ENCODE measurements at places on chromosomes 4 and X.

- no peak for DNase-seq
Measured at GRCh38 chr4:121380776-121381462, at the start of gene QRFPR. QRFPR (minus strand) TSS chr4:121381018; CDS start chr4:121380647, 371 bp downstream.

DNA sequence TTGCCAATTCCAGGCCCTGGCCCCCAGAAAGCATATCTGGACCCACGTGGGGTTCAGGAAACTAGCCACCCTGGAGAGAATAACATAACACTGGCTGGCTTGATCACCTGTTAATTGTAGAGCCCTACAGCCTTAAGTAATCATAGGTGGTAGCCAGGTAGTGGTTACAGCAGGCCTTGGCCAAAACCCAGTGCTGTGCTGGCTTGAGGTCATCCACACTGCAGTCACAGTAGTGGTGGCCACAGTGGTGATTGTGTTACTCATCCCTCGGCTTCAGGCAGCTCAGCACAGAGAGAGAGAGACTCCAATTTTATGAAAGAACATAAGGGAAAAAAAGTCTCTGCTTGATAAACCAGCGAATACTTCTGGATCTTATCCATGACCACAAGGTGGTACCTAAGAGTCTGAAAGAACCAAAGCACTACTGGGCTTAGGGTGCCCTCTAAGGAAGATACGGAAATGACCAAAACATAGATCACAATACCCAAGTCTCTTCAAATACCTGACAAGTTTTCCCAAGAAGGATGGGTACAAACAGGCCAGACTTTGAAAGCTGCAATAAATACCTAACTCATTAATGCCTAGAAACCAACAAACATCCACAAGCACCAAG lies 46.6 kb upstream of the CDX4 start:
- DNase-seq, result no peak

DNA sequence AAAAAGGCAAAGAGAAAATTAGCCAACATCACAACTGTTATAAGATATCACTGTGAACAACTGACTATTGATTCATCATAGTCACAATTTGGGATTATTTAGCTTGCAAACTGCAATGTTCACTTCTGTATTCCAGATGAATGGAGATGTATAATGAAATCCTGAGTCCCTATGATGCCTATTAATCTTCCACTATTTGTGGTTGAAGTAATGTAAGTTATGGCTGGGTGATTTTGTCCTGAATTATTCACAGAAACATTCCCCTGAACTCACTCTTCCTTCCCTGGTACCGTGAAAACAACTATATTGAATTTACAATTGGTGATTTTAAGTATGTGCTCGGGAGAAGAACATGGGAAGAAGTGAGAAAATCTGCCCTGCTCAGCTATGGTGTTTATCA lies 50.8 kb upstream of the NPFFR2 start:
- DNase-seq, result no peak

DNA sequence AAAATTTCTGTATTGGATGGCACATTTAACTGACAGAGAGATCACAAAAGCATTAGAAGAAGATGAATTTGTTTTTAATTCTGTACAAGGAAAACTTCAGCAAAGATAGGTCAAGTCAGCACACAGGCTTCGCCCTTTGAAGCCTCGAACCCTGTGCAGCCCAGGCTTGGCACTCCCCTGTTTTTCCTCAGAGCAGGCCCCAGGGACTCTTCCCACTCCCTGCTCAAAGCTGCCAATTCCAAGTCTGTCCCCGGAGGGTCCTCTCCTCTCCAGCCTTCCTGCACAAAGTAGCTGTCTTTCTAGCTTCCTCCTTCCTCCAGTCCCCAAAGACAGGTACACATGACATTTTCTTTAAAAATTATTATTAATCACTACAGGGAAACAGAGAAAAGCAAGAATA lies 466.3 kb downstream of the PPARGC1A start:
- no peak for DNase-seq

- no peak for DNase-seq
Measured at GRCh38 chrX:111687305-111687704, 6.3 kb downstream of the ALG13 start.

GRCh38 chrX:25241461-25241860 lies 225.7 kb upstream of the ARX start:
- no peak for DNase-seq

DNA sequence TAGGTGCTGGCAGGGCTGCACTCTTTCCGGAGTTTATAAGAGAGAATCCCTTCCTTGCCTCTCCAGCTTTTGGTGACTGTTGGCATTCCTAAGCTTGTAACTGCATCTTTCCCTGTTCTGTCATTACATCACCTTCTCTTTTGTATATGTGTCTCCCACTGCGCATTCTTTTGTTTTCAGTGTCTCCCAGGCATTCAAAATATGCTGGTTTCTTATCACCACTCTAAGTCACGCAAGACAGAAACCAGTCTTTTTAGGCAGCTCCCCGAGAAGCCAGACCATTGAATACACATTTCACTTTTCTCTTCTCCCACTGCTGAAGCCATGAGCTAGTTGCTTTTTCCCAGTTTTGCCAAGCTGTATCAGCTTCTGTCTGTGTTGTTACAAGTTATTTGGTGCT lies 71.0 kb downstream of the LAS1L start:
- no peak for DNase-seq

- no peak for DNase-seq
Measured at GRCh38 chr4:133799717-133800315, 401.8 kb downstream of the PABPC4L start.

GRCh38 chrX:2627272-2627867 lies 63.7 kb upstream of the CD99 start:
- no peak for DNase-seq

GRCh38 chr4:127959794-127960193 lies 5.2 kb downstream of the MFSD8 start:
- DNase-seq, result no peak

GRCh38 chrX:40531056-40531826 lies 49.5 kb upstream of the ATP6AP2 start:
- DNase-seq, result no peak

DNA sequence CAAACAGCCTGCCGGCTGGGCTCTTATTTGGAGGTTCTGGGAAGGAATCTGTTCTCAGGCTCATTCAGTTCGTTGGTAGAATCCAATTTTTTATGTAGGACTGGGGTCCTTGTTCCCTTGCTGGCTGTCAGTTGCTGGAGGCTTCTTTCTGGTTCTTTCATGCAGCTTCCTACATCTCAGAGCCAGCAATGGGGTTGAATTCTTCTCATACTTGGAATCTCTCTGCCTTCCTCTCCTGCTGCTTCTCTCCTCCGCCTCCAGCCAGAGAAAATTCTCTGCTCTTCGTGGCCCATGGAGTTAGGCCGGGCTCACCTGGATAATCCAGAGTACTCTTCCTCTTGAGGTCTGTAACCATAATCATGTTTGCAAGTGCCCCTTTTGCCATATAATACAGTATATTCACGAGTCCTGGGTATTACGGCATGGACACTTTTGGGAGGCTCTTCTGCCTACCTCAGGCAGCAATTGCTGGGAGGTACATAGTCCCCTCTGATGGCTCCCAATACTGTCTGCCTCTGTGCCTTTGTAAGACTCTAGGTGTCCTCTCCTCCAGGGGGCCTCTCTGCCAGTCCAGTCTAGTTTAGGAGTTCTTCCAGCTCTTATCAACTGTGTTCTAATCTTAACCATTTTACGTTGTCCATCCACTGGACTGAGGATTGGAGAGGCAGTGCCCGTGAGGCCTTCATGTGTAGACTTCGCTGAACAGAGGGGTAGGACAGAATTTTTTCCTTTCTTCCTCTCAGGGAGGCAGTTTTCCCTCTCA lies 2.2 kb downstream of the TRMT44 start:
- no peak for DNase-seq

DNA sequence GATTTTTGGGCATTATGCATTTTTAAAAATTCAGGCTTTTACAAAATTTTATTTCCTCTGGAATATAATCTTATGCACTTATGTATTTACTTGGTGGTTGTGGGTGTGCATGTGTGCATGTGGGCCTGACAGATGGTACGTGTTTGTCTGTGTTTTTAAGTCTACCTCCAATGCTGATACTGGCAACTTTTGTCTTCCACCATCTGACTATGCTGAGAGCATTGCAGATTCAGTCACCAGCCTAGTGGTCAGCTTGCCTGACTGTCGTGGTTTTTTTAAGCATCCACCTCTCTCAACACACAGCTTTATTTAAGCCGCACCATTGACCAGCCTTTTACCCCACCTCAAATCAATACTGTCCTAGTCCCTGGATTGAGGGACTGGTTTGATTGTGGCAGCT lies 37.1 kb downstream of the FSTL5 start:
- DNase-seq, result no peak

- no peak for DNase-seq
Measured at GRCh38 chrX:97854086-97854485, 970.4 kb downstream of the RPA4 start.

DNA sequence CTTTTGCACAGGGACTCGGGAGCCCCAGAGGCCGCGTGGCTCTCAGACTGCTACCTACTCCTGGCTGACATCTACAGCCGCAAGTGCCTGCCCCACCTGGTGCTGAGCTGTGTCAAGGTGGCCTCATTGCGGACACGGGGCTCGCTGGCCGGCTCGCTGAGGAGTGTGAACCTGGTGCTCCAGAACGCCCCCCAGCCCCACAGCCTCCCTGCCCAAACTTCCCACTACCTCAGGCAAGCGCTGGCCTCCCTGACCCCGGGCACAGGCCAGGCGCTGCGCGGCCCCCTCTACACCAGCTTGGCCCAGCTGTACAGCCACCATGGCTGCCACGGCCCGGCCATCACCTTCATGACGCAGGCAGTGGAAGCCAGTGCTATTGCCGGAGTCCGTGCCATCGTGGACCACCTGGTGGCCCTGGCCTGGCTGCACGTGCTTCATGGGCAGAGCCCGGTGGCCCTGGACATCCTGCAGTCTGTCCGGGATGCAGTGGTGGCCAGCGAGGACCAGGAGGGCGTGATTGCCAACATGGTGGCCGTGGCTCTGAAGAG lies 28.8 kb downstream of the SH3TC1 start:
- no peak for DNase-seq

GRCh38 chrX:384861-385260 lies 1.8 kb downstream of the PPP2R3B start:
- no peak for DNase-seq

GRCh38 chrX:18647621-18648020 lies 24.3 kb downstream of the RS1 start:
- DNase-seq, result no peak

DNA sequence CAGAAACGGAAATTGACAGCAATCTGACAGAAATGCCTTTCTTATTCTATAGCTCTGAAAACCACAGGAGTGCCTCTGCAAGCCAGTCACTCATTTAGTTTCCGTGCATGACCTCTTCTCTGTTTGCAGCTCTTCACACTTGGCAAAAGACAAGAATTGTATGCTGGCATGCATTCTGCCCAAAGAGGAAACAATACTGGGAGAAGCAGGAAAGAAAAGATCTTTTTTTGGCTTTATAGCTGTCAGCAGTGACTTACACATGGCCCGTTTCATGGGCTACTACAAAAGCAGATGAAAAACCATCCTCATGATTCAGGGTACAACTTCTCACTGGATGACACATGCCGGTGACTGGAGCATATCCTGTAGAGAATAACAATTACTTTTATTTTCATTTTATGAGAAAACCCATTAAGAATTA lies 249.4 kb downstream of the ADAMTS3 start:
- no peak for DNase-seq

DNA sequence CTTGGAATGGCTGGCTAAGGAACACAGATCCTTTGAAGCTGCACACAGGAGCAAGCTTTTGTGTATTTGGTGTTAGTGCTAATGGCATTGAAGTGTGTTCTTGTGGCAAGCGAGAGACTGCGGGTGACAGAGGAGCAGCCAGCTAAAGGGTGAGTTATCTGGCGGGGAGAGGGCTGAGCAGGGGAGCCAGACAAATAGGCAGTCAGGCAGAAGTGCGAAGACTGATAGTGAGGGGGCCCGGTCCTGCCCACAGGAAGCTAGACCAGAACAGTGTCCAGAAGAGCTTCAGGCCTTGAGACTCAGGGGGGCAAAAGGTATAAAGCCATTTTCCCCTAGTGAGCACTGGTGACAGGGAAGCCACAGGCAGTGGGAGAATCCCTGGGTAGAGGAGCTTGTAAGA lies 49.6 kb upstream of the MAMLD1 start:
- DNase-seq, result no peak

DNA sequence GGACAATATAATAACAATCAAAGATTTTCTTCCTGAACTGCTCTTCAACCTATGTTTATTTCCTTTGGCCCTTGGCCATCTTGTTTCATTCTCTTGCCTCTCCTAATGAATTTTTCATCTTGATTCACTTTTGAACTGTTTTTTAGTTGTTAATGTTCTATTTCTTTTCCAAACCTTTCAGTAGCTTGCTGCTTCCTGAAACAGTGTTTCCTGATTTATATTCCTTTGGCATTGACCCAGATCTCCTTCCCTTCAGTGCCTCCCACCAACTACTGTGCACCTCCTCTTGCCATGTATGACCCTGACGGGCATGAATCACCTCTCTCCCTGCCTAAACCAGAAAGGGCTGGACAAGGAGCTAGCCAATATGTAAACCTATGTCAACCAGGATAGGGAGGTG lies 25.6 kb upstream of the SPP1 start:
- no peak for DNase-seq

DNA sequence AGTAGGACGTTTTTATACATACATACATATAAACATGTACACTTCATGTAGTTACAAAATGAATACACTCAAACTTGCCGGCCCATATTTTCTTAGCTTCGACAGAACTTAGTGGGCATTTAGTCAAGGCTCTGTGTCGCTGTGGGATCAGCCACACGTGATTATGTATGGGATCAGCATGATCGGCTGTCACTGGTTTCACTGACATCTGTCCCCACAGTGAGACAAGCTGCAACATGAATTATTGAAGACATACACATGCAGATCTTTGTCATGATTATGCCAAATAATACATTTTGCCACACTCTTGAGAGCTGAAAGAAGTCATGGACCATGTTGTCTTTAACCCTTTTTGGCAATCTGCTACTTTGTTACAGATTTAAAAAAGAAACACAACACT lies 38.2 kb upstream of the NAA11 start:
- no peak for DNase-seq

- no peak for DNase-seq
Measured at GRCh38 chrX:4764888-4765287, 1051.4 kb upstream of the PRKX start.

- DNase-seq, result no peak
Measured at GRCh38 chr4:167966143-167966542, 126.2 kb upstream of the ANXA10 start.

DNA sequence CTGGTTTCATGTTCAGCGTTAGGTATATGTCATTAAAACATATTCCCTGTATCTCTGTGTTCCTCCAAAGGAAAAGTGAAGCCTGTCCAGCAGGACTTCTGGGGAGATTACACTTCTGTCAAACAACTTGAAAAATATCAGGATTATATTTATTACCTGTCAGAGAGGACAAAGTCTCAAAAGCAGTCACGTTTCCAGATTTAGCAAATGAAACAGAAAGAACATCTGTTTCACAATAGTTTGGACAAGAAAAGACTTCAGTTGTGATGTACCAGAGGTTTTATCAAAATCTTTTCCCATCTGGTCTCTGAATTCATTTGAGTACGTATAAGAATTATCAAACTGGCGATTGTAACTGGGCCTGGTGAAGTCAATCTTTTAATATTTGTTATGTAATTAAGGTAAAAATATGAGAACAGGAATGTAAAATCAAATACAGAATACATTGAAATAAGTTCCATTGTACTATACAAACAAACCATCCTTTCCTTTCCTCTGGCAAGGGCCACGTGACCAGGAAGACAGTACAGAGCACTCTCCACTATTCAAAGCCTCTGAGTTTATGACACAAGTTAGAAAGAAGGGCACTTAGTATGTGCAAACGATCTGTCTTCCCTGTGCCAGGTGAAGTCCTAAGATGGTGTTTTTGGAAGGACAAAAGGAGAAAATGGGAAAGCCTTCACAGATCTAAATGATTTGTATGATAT lies 3.2 kb downstream of the CASP3 start:
- DNase-seq, result no peak

- DNase-seq, result no peak
Measured at GRCh38 chrX:10926404-10926803, 184.7 kb upstream of the HCCS start.

GRCh38 chr4:120616041-120616440 lies 306.5 kb downstream of the PRDM5 start:
- DNase-seq, result no peak

All from smooth muscle cell of the brain vasculature (primary cell).